ENCODE measurements at places on chromosomes 5 and 9.

DNA sequence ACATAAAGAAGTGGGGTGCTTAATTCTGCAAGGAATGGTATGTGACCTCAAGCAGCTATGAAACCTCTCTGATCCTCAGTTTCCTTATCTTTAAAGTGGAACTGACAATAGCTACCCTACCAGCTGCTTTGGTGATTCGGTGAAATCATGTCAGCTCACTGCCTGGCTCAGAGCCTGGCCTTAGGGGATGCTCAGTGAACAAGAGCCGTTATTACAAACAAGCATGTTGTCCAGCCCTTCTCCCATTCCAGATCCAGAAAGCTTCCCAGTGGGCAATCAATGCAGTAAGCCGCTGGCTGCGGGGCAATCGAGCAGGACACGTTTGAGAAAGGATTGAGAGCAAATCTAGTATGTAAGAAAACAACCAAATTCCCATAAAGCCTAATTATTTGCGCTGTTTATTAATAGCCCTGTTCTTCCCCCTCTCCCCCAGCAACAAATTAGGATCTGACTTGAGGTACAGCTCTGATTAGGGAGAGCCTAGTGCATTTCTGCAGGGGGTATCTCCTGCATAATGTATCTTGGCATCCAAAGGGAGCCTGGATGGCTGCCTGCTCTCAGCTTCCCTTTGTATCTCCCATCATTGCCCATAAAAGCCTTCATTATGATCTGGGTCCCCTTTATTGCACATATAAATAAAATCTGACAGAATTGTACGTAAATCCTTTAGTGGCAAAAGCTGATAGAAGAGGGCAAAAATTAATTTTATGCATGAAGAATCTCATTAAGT lies 371.4 kb downstream of the TMEM232 start:
- DNase-seq = no peak

- DNase-seq = peak; percentile 37
Observed at GRCh38 chr9:101601904-101602765, 7.4 kb upstream of the PPP3R2 start.

- no peak for DNase-seq
Observed at GRCh38 chr9:133253268-133253667, 21.7 kb downstream of the ABO start.

- no peak for DNase-seq
Observed at GRCh38 chr5:161230221-161230620, 316.3 kb downstream of the GABRB2 start.

DNA sequence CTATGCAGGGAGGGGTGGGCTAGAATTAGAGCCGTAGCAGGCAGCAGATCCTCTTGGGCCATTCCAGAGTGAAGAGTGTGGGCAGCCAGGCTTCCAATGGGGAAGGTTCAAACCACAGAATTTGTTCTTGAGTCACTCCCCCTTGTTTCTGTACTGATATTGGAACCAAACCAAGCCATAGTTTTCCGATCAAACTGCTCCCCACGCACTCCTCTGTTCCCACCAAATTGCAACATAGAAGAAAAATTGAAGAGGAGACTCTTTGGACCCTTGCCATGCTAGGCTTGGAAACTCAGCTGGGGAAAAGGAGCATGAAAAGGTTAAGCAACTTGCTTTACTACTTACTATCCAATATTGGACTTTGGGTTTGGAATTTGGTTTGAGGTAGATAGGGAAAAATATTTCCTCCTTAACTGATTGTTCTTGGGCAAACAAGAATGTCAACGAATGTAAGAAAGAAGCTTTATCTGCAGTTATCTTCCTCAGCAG lies 165.8 kb upstream of the NR3C1 start:
- DNase-seq = no peak

DNA sequence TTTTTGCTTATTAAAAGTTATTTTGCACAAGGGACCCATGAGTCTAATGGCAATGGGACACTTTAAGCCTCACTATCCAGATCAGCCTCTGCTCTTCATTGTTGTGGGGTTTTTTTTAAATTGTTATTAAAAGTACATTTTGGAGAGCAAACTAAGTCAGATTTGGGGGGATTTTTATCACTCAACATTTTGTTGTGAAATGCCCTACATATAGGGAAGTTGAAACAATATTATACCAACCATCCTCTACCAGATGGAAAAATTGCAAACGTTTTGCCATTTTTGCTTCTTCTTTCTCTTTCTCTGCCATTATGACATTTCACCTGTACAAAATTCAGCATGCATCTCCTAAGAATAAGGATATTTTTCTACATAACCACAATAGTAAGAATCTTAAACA lies 75.3 kb downstream of the SLC1A3 start:
- DNase-seq = no peak

GRCh38 chr5:116573702-116574366 lies 789 bp downstream of the SEMA6A start:
- DNase-seq = no peak

- no peak for DNase-seq
Observed at GRCh38 chr5:74288448-74289108, 351.9 kb downstream of the ENC1 start.

DNA sequence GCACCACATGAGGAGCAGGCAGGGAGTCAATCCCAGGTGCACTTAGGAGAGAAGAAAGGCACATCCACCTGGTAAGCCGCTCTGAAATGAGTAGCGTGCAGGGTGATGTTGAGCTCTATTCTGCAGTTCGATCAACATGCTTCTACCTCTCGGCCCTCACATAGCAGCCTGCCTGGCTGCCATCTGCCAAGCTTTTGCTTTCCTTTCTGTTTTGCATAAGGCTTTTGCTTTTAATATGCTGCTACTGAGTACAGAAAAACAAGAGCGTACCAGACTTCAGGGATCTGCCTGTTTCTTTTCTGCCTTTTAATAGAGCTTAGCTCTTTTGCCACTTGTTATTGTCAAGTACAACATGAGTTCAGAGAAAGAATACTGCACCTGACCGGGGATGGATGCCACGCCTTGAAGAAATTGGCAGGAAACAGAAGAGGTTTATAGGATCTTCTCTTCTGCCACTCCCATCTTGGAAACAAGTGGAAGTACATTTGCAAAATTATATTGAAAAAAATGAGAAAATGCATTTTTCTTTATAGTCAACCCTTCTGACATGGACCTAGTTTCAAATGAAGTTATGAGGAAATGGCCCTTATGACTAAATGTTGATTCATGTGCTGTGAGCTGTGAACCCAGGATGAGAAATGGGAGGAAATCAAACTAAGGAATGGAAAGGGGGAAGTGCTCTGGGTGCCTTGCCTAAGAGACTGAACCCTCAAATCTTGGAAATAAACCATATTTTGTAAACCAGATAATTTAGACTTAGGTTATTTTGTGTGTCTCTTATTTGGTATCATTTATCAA lies 4.0 kb upstream of the FCHO2 start:
- DNase-seq = no peak

DNA sequence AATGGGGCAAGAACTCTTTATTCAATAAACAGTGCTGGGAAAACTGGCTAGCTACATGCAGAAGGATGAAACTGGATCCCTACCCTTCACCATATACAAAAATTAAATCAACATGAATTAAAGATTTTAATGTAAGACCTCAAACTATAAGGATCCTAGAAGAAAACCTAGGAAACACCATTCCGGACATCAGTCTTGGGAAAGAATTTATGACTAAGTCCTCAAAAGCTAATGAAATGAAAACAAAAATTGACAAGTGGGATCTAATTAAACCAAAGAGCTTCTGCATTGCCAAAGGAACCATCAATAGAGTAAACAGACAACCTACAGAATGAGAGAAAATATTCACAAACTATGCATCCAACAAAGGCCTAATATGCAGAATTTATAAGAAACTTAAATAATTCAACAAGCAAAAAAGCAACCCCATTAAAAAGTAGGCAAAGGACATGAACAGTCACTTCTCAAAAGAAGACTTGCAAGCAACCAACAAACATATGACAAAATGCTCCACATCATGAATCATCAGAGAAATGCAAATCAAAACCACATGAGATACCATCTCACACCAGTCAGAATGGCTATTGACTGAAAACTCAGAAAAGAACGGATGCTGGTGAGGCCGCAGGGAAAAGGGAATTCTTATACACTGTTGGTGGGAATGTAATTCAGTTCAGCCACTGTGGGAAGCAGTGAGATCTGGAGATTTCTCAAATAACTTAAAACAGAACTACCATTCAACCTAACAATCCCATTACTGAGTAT lies 104.3 kb upstream of the MAP3K1 start:
- DNase-seq = peak; percentile 29

DNA sequence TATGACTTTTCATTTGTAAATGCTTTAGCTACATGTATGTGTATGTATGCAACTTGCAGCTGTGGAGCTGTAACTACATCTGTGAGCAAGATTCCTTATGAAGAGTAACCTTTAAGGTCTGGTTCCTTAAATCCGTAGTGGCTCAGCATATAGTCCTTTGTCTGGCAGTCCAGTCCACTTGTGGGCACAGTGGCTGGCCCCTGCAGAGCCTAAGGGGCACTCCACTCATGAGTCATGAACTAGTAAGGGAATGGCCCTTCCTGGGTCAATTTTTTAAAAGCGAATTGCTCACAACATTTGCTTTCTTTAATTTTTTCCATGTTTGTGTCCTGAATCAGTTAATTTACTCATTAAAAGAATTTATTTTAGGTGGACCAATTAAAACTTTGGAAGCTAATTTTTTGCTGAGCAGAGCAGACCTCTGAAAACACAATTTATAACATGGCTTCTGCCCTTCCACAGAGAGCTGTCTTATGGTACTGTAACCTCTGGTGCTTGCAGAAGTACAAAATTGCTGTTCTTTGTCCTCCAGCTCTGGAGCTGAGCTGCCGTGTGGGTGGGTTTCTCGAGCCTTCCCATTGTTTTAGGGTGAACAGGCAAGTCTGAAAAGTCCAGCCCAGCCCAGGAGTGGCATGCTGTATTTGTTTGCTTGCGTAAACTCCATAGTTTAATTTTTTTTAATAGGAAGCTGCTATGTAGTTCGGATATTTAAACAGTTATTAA lies 110.1 kb downstream of the MVB12B start:
- DNase-seq = no peak

DNA sequence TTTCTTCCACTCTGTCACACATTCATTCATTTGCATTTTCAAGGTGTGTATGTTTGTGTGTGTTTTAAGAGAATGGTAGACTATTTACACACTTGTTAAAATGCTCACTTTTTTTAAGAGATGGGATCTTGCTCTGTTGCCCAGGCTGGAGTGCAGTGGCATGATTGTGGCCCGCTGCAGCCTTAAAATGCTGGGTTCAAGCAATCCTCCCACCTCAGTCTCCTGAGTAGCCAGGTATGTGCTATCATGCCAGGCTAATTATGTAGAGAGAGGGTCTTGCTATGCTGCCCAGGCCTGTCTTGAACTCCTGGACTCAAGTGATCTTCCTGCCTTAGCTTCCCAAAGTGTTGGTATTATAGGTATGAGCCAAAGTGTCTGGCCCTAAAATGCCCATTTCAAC lies 173.5 kb downstream of the PDE4D start:
- no peak for DNase-seq

- no peak for DNase-seq
Observed at GRCh38 chr9:72165326-72165725, 16.1 kb downstream of the GDA start.

GRCh38 chr9:91712811-91713210 lies 237.2 kb downstream of the ROR2 start:
- DNase-seq = no peak

DNA sequence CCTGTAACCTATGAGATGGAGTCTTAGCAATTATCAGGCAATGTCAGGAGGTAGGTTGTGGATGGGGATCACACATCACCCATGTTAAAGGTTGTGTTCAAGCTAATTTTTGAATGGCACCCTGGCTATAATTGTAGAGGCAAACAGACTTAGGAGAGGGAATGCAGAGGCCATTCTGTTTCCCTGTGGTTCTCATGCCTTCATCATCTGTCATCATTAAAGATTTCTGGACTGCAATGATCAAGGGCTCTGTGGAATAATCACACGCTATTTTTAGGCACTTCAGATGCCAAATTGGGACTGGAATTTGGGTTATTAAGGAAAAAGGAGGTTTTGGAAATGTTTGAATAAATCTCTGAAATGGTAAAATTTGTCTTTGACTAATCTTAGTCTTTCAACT lies 1065.4 kb downstream of the TAF11L14 start:
- no peak for DNase-seq

DNA sequence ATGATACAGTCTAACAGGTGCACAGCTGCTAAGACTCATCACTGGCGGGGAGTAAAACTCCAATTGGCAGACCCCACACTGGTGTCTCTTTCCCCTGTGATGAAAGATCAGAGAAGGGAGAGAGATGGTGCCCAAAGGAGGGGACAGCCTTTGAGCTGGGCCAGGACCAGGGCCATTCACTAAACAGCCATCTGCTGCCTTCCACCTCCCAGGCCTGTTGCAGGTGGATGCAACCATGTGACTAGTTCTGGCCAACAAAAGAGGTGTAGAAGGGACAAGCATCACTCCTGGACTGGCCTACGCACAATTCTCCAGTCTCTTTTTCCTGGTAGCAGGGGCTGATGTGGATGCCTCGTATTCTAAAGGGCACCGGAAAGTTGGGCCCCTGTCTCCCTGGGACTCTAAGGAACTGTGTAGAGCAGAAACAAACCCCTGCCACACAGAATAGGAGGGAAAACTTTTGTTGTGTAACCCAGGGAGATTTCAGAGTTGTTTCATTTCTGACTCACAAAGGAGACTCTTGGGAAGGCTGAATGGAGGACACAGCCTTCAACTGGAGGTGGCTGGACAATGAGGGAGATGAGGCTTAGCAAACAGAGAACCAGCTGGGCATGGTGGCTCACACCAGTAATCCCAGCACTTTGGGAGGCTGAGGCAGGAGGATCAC lies 26.9 kb downstream of the TNIP1 start:
- no peak for DNase-seq

- no peak for DNase-seq
Observed at GRCh38 chr5:37543216-37543615, 164.1 kb downstream of the WDR70 start.

DNA sequence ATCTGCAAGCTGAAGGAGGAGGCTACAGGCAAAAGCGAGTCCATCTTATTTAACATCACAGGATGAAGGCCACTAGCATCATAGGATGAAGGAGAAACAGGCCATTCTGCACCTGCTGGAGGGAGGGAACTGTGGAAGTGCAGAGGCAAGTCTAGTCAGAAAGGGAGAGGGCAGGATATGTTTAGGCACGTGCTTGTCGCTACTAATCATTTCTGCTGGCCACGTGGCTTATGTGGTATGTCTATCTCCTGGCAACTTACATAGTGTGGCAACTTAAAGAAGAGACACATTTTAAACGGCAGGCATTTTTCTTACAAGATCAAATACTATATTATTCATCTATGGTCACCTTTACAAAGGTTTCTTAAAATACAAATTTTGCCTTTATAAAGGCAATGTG lies 74.0 kb downstream of the GNAQ start:
- DNase-seq = no peak

- no peak for DNase-seq
Observed at GRCh38 chr9:134328841-134329575, 2.8 kb downstream of the RXRA start.

- DNase-seq = no peak
Observed at GRCh38 chr9:111005746-111006470, 32.4 kb downstream of the LPAR1 start.

- DNase-seq = no peak
Observed at GRCh38 chr9:18721267-18721994, 247.5 kb downstream of the ADAMTSL1 start.

DNA sequence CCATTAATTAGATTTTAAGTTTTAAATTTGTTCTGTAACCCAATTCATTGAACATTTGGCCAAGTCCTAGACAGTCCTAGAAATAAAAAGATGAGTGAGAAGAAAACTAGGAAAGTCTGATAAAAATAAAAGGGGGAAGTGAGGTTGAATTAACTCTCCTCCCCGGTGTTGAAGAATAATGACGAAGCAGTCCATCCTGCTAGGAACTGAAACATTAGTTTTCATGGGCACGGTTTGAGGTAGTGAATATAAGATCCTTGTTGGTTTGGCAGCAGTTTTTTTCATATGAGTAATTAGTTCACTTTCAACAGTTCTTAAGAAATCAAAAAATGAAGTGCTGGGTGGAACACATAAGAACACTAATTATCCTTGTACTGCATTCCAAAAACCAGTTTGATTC lies 103.1 kb downstream of the MTREX start:
- DNase-seq = no peak
